Vagina (tissue), 2 donors: ENCODE measurements at places on chromosomes 7 and 10.

DNA sequence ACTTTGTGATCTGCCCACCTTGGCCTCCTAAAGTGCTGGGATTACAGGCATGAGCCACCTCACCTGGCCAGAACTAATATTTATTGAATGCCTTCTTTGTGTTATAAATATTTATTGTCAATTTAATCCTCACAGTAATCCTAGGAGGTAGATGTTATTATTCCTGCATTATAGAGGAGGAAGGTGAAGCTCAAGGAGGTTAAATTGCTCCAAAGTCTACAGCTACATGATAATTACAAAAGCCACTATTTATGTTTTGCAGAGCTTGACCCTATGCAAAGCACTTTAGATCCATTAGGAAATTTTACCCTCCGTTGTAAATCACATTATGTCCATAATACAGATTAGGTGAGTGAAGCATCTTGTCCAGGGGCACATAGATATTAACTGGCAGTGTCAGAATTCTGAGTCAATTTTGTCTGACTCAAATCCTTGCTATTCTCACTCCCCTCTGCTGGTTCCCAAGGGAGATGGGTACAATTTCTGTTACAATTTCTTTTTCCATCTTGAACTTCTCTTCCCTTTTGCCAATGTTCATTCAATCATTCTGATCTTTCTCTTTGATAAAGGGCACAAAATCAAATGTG is 25.7 kb upstream of the CDK14 start:
- DNase-seq: no peak

DNA sequence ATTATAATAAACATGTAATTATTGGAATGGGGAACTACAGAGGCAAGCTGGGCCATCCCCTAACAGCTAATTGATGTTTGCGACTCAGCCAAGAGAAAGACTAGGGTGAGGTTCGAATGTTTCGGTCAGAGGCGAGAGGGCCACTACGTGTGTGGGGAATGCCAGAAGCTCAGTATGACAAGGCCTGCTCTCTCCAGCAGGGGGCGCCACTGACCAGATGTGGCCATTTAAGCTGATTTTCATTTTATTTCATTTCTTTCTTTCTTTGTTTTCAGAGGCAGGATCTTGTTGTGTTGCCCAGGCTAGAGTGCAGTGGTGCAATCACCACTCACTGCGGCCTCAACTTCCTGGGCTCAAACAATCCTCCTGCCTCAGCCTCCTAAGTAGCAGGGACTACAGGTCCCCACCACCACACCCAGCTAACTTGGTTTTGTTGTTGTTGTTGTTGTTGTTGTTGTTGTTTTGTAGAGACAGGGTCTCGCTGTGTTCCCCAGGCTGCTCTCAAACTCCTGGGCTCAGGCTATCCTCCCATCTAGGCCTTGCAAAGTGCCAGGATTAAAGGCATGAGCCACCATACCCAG is 38.1 kb downstream of the TMEM130 start:
- DNase-seq: no peak

- DNase-seq: no peak
Observed at GRCh38 chr7:53350241-53350640, 314.8 kb downstream of the POM121L12 start.

- DNase-seq: no peak
Observed at GRCh38 chr10:6563075-6563474, 17.0 kb downstream of the PRKCQ start.

GRCh38 chr10:48768144-48768766 is 83.6 kb downstream of the WDFY4 start:
- peak; percentile 61 for DNase-seq

GRCh38 chr10:184911-185310 is 49.7 kb downstream of the ZMYND11 start:
- DNase-seq: no peak

DNA sequence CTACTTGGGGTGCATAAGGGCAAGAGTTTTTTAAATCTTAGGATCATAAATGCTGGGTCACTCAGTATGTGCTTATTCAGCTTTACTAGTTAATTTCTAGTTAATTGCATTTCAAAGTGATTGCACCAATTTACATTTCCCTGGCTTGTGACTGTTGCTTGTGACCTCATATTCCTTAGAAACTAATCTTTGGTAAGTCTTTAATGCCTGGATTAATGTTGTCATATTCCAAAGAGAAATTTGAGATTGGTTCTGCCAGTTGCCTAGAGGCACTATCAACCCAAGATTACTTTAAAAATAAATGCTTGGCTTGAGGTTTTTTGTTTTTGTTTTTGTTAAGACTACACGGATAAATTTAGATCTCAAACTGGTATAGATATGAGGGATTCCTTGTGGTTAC is 103.1 kb downstream of the ANK3 start:
- no peak for DNase-seq

GRCh38 chr10:30812018-30812851 is 182.7 kb upstream of the LYZL2 start:
- peak; percentile 95 for DNase-seq
